ENCODE measurements at places on chromosomes 16 and 17.
A peak's percentile ranks its signal among the peaks of the same experiment; 100 is the strongest.

DNA sequence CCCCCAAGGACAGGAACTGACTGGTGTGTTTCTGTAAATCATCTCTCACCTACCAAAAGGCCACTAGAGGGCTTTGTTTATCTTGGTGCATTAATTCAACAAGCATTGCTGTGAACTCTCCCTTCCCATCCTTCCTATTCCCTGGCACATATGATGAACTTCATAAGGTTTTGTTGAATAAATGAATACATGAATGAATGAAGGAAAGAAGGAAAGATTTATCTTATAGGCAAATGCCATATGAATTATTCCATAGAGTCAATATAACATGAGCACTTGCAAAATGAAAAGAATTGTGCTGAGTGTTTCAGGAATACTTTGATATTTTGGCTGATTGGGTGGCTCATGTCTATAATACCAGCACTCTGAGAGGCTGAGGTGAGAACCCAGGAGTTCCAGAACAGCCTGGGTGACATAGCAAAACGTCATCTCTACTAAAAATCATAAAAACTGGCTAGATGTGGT is 4.3 kb downstream of the SPDYE4 start:
- peak; percentile 21 for DNase-seq

GRCh38 chr17:63276821-63277220 is 169.3 kb downstream of the CYB561 start:
- peak; percentile 37 for DNase-seq

GRCh38 chr16:13845232-13845631 is 74.7 kb upstream of the ERCC4 start:
- DNase-seq, result no peak

DNA sequence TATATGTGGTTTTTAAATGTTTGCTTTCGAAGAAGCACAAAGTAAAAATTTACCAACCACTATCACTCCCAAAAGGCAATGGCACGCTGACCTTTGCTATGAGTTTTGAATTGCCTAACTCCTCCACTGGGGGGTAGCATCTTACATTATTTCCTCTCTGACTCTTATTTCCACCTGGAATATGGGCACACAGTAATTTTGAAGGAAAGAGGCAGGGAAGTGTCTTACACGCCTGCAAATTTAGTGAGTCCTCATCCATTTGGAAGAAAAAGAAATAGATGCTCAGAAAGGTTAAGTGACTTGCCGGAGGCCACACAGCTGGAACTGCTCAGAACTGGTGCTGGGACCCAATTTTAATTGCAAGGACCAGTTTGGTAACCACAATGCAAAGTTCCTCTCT is 29.9 kb upstream of the IRX6 start:
- no peak for DNase-seq

DNA sequence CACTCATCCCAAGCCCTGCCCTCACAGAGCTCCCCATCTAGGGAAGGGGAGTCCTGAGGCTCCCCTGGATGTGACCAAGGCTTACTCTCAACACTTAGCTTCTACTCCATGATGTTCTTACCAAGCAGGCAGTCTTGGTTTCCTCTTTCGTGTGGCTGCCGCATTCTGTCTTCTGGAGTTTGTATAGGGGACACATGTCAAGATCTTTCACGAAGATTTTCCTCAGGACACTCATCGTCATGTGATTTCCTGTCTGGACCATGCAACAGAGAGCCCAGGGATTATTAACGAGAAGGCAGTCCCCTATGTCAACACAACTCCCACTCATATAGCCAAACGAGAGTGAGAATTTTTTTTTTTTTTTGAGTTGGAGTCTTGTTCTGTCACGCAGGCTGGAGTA is 10.4 kb downstream of the PRSS54 start:
- no peak for DNase-seq

DNA sequence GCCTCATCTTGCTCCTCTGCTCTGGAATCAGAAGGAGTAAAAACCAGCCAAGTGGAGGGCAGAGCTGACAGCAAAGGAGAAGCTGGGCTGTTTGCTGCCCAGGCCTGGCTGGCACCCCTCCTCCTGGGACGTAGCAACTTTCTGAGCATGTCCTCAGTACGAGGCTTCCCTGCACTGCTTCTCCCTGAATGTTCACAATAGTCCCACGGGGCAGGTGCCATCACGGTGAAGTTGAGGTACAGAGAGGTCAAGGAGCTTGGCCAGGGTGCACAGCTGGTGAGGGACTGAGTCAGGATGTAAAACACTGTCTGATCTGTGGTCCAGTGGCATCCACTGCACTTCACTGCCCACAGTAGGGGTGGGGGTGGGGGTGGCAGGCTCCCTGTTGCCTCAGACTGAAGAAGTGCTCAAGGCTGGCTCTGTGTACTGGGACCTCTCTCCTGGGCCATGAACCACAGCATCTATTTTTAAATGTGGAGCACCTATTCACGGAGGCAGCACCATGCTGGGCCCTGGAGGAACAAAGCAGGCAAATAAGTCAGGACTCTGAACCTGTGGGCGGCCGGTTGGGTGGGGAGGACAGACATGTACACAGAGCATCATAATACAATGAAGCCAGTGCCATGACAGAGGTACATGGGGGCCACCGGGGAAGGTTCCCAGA is 369.5 kb downstream of the SEC14L1 start:
- DNase-seq, result no peak

DNA sequence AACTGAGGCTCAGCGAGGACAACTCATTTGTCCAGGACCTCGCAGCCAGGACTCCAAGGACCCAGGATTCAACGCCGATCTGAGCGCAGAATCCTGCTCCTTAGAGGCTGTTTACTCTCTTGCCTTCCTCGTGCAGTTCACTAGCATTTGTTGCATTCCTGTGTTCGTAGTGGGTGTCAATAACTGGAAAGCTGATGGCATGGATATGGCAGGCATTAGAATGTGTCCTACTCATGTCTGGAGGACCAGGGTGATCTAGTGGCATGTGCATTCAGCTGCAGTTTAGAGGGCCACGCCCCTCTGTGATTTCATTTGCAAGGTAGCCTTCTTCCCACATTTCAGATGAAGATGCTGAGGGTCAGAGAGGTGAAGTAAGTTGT is 510 bp downstream of the CRISPLD2 start:
- DNase-seq, result no peak

DNA sequence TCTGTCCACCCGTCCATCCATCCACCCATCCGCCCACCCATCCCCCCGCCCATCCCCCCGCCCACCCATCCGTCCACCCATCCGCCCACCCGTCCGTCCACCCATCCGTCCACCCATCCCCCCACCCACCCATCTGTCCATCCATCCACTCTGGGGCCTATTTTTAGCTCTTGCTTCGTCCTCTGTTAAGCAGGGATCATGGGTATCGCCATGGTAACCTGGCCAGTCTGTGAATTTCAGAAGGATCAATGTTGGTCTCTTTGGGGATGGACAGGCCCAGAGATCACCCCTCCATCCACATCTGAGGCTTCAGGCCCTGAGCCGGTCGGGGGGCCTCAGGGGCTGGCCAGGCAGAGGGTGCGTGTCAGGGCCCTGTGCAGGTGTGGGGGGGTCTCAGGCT is 15.2 kb upstream of the DPEP1 start:
- DNase-seq, result no peak

DNA sequence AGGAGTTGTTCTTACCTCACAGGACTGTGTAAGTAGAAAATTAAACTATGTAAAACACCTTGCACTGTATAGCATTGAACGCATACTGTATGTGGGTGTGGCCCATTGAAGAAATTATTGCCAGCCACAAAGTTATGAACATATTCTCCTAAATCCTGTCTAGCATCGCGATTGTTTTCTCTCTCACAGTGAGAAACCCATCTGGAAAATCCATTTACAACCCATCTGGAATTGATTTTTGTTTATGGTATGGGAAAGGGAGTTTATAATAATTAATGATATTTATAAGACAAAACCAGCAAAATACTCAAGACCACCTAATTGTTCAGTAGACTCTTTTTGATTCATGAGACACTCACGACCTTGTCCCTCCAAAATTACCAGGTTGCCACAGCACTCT is 22.1 kb upstream of the MON1B start:
- no peak for DNase-seq

GRCh38 chr16:13909872-13910303 is 10.1 kb upstream of the ERCC4 start:
- DNase-seq, result peak; percentile 67

DNA sequence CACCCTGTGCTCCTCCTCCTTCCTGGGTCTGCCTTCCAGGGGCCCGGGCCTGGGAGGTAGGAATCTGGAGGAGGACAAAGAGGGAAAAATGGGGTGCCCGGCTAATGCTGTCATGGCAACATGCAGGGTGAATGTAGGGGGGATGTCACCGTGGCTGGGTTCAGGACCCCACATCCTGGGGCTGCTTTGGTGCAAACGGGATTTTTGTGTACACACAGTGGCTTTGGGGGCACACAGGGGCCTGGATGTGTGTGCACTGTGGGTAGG is 37.0 kb upstream of the CDC42EP4 start:
- DNase-seq, result no peak

GRCh38 chr16:1331712-1332617 is 1.5 kb upstream of the BAIAP3 start:
- peak; percentile 61 for DNase-seq

DNA sequence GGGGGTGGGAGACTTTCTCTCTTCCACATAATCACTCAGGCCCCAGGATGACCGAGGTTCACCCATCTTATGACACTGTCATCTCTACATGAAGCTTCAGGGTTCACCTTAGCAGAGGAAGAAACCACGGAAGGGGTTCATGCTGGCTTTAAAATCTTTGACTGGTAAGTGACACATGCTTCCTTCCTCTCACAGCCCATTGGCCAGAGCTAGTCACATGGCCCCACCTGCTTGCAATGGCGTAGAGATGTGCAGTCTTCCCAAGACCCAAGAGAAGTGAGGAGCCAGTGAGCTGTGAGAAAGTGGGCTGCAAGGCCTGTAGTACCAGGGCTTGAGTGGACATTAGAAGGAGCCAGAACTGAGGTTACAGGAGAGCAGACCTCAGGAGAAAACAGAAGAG is 180.3 kb downstream of the AXIN2 start:
- no peak for DNase-seq

DNA sequence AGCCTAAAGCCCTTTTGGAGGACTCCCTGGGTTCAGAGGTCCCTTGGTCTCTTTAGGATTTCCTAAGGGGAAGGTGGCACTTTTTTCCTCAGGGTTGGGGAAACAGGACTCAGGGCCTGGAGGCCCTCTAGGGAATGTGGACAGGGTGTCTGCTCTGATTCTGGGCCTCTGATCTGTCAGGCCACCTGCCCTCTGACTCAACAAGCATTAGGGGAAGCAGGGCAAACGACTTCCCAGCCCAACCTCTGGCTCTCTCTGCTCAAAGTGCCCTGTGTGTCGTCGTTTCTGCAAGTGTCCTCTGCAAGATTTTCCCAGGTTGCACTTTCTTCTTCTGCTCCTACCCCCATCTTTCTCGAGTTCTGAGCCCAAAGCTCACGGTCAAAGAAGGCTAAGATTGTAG is 6.6 kb upstream of the IGFBP4 start:
- no peak for DNase-seq

DNA sequence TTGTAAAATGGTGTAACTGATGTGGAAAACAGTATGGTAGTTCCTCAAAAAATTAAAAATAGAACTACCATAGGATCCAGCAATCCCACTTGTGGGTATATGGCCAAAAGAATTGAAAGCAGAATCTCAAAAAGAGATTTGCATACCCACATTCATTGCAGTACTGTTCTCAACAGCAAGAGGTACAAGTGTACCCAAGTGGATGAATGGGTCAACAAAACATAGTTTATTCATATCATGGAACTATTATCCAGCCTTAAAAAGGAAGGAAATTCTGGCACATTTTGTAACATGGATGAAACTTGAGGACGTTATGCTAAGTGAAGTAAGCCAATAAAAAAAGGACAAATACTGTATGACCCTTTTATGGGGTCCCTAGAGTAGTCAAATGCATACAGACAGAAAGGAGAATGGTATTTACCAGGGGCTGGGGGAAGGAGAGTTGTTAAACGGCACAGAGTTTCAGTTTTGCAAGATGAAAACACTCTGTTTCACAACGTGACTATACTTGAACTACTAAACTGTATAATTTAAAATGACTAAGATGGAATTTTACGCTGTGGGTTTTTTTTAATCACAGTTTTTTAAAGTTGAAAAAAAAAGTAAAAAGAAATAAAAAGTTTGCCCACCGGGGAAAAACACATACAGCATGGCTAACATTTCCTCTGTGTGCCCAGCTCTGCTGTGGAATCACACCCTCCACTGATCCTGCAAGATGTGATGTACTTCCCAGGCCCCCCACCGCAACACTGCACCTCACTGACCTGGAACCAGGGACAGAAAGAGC is 6.1 kb downstream of the TVP23A start:
- DNase-seq, result no peak

GRCh38 chr17:41893384-41893783 is 25.4 kb downstream of the ACLY start:
- no peak for DNase-seq

- peak; percentile 50 for DNase-seq
These were observed 9.5 kb downstream of the DEF8 start for GRCh38 chr16:89958068-89958467.

DNA sequence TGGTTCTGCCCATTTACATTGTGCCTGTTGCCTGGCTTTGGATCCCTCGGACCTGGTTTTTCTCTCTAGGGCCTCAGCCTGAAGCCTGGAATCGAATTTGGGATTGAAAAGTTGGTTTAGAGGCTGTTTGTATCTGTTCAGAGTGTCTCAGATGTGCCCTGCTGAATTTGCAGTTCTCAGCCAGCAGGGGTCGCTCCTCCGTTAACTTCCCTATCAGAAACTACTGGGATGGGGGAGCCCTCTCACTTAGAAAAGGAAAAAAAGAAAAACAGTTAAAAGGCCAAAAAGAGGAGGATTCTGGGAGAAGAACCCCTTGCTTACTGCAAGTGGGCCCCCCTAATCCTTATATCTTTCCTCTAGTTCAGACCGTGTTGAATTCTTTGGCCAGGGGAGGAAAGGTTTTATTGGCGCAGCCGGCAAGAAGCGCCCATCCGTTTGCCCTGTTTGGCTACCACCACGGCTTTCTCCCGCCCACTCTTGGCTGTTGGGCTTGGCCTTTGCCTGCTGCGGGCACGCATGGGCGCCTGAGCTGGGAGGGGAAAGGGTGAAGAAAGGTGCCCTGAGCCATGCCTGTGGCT is 8.7 kb downstream of the FZD2 start:
- no peak for DNase-seq

GRCh38 chr16:66334853-66335574 is 31.5 kb upstream of the CDH5 start:
- no peak for DNase-seq

DNA sequence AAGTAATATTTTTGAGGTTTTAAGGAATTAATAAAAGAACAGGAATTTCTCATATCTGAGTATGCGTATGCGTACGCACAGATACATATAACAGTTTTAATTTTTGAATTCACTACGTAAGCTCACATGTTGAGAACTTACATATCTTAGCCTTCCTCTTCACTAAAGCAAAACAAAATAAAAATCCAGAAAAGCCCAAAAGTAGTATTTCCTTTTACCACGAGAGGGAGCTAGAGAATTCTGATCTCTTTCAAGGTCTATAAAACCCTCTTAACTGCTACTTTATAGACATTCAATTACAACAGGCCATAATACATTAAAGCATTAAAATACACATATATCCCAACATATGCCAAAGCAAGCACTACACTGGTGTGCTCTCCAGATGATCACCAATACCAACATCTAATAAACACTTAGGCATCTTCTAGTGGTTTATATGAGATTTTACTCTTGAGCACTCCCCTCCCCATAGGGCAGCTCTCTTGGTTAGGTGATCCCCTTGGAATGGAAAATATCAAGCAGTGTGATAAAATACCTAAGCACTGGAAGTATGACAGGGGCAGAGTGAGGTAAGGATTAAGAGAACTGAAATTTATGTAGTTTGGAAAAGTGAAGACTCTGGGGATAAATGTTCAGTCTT is 94.0 kb downstream of the SKAP1 start:
- DNase-seq, result peak; percentile 92

- no peak for DNase-seq
These were observed 45.2 kb downstream of the HAPSTR1 start for GRCh38 chr16:9136596-9136995.

- peak; percentile 80 for DNase-seq
These were observed 36.0 kb downstream of the IQCK start for GRCh38 chr16:19753815-19754643.
